Heart left ventricle (tissue), 16 donors: ENCODE measurements at places on chromosomes 2 and 18. TPM values are rescaled to one million over a fixed set of nuclear protein-coding genes. Genes with fewer than 3 reads are reported as not detected.

Gene IL1A
- total RNA-seq = 0.13 TPM

Gene GREB1L
- total RNA-seq = 9.0 TPM

Gene PLA2R1
- 1.1 TPM for total RNA-seq

Gene EFR3B
- total RNA-seq = 13.8 TPM

Gene KLHL41
- 99.8 TPM for total RNA-seq

Gene TTC31
- 10.9 TPM for total RNA-seq

Gene POTEI
- not detected for total RNA-seq

Gene OR6B2
- total RNA-seq = not detected

Gene RAB6C
- total RNA-seq = not detected

Gene ARHGEF33
- total RNA-seq = not detected

Gene FAM110C
- total RNA-seq = 2.2 TPM

Gene TXNL4A
- 105 TPM for total RNA-seq

Gene ATP8B1
- 6.5 TPM for total RNA-seq

Gene HMSD
- not detected for total RNA-seq

Gene SULT1C2
- 0.44 TPM for total RNA-seq
